HS-5 (cell line): ENCODE measurements at places on chromosomes 3 and 15.

DNA sequence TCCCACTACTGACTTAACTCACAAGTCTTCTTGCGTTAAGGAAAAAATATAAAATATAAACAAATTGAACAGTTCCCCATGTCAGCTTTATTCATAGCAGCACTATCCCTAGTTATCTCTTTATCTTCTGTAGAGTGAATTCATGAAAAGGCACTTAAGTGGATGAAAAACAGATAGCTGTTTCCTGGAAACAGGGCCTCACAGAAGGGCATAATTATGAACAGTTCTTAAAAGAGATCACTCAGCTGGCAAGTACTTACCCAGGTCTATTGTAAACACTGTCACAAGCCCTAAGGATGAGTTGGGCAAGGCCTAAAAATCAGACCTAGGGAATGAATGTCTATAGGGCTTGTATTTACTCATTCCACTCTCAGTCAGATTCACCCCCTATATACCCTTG lies 10.7 kb downstream of the MB21D2 start:
- no peak for DNase-seq

- DNase-seq = no peak
Observed at GRCh38 chr3:149792452-149793270, at the start of gene ANKUB1. TSS of gene ANKUB1 (minus strand) at chr3:149792554. CDS start at chr3:149792366, 188 bp downstream.

- DNase-seq = peak; percentile 48
Observed at GRCh38 chr15:66882251-66883020, 180.4 kb downstream of the SMAD6 start.

GRCh38 chr3:5012367-5012766 lies 33.1 kb downstream of the BHLHE40 start:
- DNase-seq = no peak

- DNase-seq = no peak
Observed at GRCh38 chr3:47747558-47747957, 34.1 kb downstream of the SMARCC1 start.

DNA sequence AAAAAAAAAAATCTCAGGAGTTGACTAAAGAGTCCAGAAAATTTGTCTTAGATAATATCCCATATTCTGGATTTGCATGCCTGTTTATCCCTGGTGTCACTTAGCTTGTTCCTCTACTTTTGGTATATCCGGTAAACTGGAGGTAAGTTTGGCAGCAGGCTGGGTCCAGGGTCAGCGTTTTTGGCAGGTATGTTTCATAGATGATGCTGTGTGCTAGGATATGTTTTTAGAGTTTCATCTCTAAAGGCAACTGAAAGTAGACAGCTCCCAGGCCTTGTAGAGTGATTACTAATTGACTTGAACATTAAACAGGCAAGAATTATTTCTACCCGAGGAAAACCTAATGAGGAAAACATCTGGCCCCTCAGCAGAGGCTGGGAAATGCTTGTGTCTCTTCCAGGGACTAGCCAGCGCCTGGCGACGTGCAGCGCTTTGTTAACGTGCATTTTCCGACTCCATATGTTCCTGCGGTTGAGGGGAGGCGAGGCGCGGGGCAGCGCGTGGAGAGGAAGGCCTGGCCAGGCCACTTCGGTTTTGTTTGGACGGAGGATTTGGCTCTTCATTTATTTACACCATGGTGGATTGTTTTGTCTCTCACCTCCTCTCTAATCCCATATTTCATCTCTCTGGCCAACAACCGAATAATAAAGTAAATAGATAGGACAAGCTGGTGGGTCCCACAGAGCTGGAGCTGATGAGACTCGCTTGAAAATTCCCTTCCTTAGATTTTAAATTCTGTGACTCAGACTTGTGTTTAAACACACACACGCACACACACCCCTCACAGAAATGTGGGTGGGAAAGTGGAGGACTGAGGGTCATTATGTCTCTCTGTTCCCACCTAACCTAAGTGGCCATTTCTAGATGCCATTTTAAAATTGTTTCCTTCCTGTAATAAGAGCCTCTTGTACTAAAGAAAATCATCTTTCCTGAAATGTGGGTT lies 65.3 kb downstream of the ASB7 start:
- DNase-seq = no peak

DNA sequence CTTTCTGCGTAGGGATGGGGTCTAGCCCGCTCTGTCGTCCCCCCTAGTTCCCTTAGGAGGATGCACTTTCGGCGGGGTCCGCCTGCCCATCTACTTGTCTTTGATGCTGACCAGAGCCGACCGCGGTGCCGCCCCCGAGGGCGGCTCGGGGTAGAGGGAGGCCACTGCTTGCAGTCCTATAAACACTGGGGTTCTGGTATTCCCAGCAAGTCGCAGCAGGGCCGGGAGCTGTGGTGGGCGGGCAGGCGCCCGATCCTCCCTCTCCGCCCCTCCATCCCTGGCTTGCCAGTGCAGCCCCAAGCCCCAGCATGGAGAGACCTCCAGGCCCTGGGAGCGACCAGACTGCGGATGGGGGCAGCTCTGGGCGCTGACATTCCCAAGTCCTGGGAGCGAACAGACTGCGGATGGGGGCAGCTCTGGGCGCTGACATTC lies 830 bp downstream of the SEMA4B start:
- no peak for DNase-seq

- DNase-seq = no peak
Observed at GRCh38 chr15:91456921-91457320, 356.9 kb downstream of the SV2B start.

DNA sequence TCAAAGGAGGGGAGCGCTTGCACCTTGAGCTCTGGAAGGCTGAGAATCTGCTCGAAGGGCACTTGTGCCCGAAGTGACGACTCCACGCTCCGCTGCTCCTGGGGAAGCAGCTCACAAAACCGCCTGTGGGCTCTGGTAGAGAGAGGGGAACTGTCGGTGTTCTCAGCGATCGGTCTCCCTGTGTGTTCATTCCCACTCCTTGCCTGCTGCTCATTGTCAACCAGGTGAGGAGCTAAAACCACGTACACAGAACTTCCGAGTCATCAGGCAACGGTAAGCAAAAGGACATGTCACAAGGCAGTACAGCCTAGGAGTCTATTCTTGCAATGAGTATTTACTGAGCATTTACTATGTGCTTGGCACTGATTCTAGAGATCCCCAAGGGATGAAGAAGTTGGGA lies 1.5 kb downstream of the CIB1 start:
- DNase-seq = no peak

- DNase-seq = no peak
Observed at GRCh38 chr3:174346571-174346970, 512.6 kb upstream of the NAALADL2 start.

- DNase-seq = no peak
Observed at GRCh38 chr3:78178740-78179363, 1139.0 kb downstream of the ROBO2 start.

DNA sequence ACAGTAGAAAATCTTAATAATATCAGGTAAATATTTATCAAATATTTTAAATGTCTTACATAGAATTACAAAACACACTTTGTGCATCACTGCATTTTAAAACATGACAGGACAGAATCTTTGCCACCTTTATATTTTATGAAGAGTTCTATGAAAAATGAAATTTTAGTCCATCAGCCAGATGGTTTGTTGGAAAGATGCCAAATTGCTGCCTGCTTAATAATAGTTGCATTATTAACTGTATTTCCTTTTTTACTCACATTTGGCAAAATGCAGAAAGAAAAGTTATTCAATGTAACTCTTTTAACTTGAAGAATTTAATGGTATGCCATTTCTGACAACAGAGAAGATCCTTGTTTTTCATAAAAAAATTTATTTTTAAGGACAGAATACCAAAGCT lies 1271.6 kb downstream of the NSUN3 start:
- no peak for DNase-seq

- no peak for DNase-seq
Observed at GRCh38 chr15:42549741-42550392, 1.2 kb downstream of the HAUS2 start.

- peak; percentile 28 for DNase-seq
Observed at GRCh38 chr3:98021830-98022560, 13.1 kb downstream of the GABRR3 start.

DNA sequence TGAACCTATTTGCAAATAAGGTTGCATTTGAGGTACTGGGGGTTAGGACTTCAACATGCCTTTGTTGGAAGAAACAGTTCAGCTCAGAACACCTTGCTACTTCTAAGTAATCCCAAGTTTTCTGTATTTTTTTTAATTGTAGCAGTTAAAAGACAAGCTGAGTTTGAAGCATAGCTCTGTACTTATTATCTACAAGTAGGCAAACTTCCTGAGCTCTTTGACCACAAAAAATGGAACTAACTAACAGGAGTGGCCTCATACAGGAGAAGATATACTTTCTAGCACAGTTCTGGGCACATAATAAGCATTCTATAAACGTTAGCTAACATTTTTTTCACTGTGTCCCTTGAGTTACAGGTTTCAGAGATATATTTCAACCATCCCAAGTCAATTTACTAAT lies 159.2 kb downstream of the CHST2 start:
- no peak for DNase-seq

DNA sequence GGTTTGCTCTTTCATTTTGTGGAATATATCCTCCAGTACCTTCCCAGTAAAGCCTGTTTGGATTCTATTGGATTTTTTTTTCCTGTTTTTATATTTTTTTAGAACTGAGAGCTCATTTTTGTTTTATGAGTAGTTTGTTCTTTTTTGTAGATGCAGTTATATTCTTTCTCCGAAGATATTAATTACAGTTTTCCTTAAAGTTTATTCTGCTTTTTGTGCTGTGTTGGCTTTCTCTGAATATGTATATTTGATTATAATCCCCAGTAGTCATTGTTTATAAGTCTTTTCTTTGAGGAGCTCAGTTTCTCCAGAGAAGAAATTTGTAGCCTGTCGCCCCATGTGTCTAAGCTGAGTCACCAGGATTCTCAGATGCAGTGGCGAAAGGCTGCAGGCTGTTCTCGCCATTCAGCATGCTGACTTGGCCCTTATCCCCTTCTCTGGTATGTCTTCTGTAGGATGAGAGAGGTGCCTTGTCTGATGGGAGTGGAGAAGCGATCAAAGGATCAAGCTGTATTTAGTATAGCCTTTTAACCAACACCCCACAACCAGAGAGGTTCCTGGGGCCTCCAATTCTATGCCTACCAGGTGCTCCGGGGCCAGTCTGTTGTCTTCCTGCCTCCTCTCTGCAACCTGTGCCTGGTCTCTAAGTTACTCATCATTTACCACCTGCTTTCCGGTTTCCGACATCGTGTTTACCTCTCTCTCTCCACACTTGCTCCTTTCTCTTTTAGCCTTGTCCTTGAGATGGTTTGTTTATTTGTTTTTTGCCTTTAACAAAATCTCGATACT lies 31.7 kb upstream of the MFSD1 start:
- no peak for DNase-seq

- no peak for DNase-seq
Observed at GRCh38 chr15:59227021-59227420, 20.4 kb downstream of the LDHAL6B start.

GRCh38 chr15:38745126-38745525 lies 180.5 kb upstream of the RASGRP1 start:
- DNase-seq = no peak

DNA sequence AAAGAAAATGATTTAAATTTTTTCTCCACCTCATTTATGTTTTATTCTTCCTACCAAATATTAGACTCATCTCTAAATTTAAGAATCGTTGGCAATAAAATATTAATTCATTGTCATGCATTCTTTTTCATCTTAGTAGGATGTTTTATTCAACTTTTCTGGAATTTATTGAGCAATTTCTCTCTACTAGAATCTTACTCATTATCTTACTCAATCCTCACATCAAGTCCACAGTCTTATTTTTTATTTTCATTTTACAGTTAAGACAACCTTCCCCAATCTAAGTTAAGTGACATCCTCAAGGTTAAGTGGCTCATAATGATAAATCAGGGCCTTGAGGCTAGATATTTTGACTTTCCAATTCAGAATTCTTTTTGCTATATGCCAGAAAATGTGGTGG lies 15.9 kb upstream of the ALDH1A2 start:
- peak; percentile 25 for DNase-seq

DNA sequence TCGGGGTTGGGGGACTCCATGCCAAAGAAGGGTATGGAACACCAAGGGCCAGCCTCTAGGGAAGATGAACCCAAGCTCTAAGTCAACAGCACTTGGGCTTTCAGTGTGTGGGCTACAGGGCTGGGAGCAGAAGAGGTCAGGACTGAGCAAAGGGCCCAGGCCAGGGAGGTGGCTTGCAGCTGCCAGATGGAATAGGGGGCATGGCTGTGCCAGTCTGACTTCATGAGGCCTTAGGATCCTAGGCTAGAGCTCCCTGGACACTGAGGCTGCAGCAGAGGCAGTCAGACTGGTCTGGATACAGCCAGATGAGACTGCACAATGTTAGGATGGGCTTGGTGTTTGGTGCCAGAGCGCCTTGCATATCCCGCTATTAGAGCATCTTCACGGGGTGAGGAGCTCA lies 3.8 kb downstream of the RASGRF1 start:
- no peak for DNase-seq

- peak; percentile 10 for DNase-seq
Observed at GRCh38 chr15:77251662-77252061, 168.2 kb downstream of the PEAK1 start.

- DNase-seq = no peak
Observed at GRCh38 chr3:26068890-26069289, 279.0 kb downstream of the OXSM start.

- no peak for DNase-seq
Observed at GRCh38 chr15:100247228-100248225, 94.2 kb downstream of the ADAMTS17 start.

GRCh38 chr15:33968224-33968623 lies at the start of gene CHRM5:
TSS of gene CHRM5 (plus strand) at chr15:33968497. CDS start at chr15:34062718, 94,221 bp downstream.
- DNase-seq = no peak

GRCh38 chr15:59399465-59400102 lies 26.9 kb upstream of the MYO1E start:
- no peak for DNase-seq

GRCh38 chr3:3927965-3928364 lies 128.7 kb downstream of the LRRN1 start:
- no peak for DNase-seq

- no peak for DNase-seq
Observed at GRCh38 chr15:31801152-31801551, 229.2 kb upstream of the CHRNA7 start.
